ENCODE measurements at places on chromosomes 11 and 22.

DNA sequence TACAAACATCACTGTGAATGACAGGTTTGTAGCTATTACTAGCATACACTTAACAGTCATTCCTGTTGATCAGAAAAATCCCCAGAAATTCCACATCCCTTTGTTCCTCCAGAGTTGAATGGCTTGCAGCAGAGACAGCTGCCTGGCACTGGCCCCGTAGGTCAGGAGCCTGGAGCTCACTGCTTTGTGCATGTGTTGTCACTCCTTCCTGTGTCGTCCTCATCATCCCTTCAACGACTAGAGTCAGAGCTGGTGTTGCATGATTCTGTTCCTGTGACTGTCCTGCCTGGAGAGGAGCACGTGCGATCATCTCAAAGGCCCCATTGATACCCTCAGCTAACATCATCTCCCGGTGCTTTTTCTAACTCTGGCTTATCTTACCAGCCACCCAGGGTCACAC is 58.3 kb downstream of the LDLRAD3 start:
- DNase-seq: no peak

- DNase-seq: no peak
Measured at GRCh38 chr11:78355309-78355705, 62.3 kb downstream of the GAB2 start.

DNA sequence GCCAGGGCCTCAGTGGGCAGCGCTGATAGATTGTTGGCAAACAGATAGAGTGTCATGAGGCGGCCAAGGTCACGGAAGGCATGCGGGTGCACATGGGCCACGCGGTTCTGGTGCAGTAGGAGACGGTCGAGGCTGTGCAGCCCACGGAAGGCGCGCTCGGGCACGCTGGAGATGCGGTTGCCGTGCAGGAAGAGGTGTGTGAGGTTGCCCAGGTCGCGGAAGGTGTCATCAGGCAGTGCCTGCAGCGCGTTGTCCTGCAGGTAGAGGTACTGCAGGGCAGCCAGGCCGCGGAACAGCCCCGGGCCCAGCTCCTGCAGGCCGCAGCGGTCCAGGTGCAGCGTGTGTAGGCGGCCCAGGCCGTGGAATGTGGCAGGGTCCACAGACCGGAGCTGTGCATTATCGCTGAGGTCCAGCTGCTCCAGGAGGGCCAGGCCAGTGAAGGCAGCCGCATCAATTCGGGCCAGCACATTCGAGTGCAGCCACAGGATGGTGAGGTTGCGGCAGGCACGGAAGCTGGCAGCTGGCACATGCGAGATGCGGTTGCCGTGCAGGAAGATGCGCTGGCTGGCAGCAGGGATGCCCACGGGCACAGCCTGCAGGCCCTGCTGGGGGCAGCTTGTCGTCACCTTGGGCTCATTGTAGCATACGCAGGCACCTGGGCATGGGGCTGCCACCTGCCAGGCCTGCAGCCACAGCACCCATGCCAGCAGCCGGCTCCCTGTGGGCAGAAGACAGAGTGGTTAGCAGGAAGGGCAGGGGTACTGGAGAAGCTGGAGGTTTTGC is 25.5 kb downstream of the RTN4R start:
- DNase-seq: no peak

DNA sequence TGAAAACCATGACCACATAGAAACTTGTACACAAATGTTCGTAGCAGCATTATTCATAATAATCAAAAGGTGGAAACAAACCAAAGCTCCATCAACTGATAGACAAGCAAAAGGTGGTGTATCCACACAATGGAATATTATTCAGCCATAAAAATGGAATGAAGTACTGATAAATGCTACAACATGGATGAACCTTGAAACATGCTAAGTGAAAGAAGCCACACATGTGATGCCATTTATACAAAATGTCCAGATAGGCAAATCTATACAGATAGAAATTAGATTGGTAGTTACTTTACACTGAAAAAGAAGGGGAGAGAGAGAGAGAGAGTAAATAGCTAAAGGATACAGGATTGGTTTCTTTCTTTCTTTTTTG is 27.7 kb downstream of the MAPK1 start:
- no peak for DNase-seq

GRCh38 chr11:120303004-120303637 is 22.0 kb upstream of the TLCD5 start:
- no peak for DNase-seq

GRCh38 chr22:27546157-27546935 is 255.2 kb downstream of the MN1 start:
- DNase-seq: no peak

Measured in NCI-H748 treated with DMSO at 0.1 percent for 48 hours (cell line).